ENCODE measurements at places on chromosomes 3 and 15. TPM values are rescaled to one million over a fixed set of nuclear protein-coding genes. Genes with fewer than 3 reads are reported as not detected.

DNA sequence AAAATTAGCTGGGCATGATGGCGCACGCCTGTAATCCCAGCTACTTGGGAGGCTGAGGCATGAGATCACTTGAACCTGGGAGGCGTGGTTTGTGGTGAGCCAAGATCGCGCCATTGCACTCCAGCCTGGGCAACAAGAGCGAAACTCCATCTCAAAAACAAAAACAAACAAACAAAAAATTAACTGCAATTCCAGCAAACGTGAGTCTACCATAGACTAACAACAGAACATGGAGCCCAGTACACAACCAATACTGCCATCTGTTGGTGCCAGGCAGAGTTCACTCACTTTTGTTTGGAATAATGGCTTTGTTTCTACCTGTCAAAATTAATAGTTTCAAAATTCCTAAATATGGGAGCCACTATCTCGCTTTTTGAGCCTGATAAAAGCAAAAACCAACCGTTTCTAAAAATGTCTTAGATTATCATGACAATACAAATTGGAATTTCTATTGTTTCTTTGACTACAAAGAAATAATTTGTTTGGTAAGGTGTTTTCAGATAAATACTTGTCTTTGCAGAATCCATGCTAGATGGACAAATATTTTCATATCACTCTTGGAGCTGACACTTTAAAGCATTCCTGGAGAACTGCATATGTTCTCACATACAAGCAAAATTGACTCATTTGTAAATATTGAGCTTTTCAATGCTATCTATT lies 45.0 kb downstream of the GPR176 start:
- DNase-seq: no peak

DNA sequence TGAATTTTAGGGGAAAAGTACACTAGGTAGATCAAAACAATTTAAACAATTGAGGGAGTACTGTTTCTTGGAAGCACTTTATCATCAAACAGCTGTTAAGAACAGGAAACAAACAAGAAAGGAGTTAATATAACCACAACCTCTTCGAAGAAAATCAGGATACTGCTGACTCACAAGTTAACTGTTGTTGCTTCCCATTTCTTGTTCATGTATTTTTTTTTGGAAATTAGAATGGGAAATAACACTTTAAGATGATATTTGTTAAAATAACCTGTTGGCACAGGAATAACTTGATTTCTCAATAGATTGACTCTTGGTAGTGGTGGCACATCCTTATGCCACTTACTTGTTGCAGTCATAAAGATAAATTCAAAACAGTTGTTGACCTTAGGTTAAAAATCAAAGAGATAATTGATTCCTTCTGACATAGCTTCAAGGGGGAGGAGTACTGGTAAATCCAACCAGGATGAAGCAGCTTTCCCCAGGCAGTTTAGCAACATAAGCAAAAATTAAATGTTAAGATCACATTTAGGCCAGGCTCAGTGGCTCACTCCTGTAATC lies 3.3 kb downstream of the BNIP2 start:
- DNase-seq: peak; percentile 38

- peak; percentile 56 for DNase-seq
Observed at GRCh38 chr15:79431636-79432344, at the start of gene MINAR1. Gene MINAR1, plus strand, starts transcription at chr15:79432336. Its CDS starts 23,812 bp downstream, at chr15:79456148.

GRCh38 chr15:87118435-87118834 lies 1038.8 kb downstream of the AGBL1 start:
- no peak for DNase-seq

- DNase-seq: no peak
Observed at GRCh38 chr15:41876007-41876406, 17.8 kb downstream of the SPTBN5 start.

- no peak for DNase-seq
Observed at GRCh38 chr15:80584561-80584964, 110.5 kb upstream of the ABHD17C start.

NR2E3 gene
- total RNA-seq: under 0.01 TPM

BLOC1S6 gene
- 40.9 TPM for total RNA-seq

C3orf85 gene
- total RNA-seq: not detected
